ENCODE measurements at places on chromosomes 1 and 21. TPM values are rescaled to one million over a fixed set of nuclear protein-coding genes. Genes with fewer than 3 reads are reported as not detected.

Gene MTOR
- total RNA-seq: 46.1 TPM

Gene RAP1GAP
- 2.1 TPM for total RNA-seq

Gene EIF4G3
- 38.4 TPM for total RNA-seq

Gene GPATCH2
- total RNA-seq: 7.5 TPM

Gene NUP210L
- total RNA-seq: 0.11 TPM

Gene SCMH1
- 18.0 TPM for total RNA-seq

Gene ZNF684
- total RNA-seq: 4.2 TPM

Gene DEPDC1
- 16.1 TPM for total RNA-seq

Gene XPR1
- 15.2 TPM for total RNA-seq

Gene SYPL2
- total RNA-seq: not detected

Gene ITLN2
- not detected for total RNA-seq

Gene KRTAP12-4
- not detected for total RNA-seq

Gene OR2AK2
- total RNA-seq: not detected

Data from activated naive CD4-positive, alpha-beta T cell treated with anti-CD3 and anti-CD28 coated beads, Interleukin-2, amount 50 U/mL, for 72 hours (primary cell).